CD4-positive, alpha-beta T cell treated with Interferon alpha-2 for 1 hour (primary cell): ENCODE measurements at places on chromosomes 5 and 9.

- no peak for DNase-seq
Measured at GRCh38 chr9:121499177-121499426, 542 bp downstream of the GGTA1 start.

DNA sequence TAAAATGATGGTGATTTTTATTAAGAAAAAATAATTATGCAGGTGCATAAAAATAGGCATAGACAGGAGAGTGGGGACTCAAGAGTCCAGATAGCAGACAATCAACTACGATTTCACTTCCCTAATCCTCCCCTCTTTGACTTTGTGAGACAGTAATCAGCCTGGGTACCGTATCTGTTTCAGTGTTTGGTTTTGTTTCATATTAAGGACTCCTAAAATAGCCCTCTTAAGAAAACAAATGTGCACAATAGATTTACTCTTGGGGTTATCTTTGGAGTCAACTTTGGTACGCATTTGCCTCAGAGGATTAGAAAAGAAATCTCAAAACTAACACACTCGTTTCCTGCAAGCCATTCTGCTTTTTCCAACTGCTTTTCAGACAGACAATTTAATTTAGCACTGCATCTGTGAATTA lies 96.3 kb downstream of the ZNF608 start:
- DNase-seq, result no peak

- DNase-seq, result no peak
Measured at GRCh38 chr5:100757618-100758017, 145.5 kb downstream of the ST8SIA4 start.

DNA sequence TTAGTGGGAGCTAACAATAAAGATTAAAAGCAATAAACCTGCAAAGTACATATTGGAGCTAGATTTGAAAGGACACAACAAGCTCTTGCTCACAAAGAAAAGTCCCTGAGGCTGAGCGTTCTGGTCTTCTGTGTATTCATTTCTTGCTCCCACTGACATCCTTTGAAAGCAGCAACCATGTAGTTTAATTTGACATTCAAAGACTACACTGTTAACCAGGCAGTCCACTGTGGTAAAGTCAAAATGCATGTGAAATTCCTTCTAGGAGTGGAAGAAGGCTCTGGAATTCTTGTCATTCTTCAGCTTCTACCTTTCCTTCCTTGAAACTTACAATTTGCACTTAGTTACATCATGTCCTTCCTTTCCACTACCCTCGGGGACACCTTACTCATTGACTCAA lies 480.7 kb downstream of the CSNK1G3 start:
- no peak for DNase-seq

- no peak for DNase-seq
Measured at GRCh38 chr9:93436655-93437407, 14.7 kb upstream of the FAM120A start.

DNA sequence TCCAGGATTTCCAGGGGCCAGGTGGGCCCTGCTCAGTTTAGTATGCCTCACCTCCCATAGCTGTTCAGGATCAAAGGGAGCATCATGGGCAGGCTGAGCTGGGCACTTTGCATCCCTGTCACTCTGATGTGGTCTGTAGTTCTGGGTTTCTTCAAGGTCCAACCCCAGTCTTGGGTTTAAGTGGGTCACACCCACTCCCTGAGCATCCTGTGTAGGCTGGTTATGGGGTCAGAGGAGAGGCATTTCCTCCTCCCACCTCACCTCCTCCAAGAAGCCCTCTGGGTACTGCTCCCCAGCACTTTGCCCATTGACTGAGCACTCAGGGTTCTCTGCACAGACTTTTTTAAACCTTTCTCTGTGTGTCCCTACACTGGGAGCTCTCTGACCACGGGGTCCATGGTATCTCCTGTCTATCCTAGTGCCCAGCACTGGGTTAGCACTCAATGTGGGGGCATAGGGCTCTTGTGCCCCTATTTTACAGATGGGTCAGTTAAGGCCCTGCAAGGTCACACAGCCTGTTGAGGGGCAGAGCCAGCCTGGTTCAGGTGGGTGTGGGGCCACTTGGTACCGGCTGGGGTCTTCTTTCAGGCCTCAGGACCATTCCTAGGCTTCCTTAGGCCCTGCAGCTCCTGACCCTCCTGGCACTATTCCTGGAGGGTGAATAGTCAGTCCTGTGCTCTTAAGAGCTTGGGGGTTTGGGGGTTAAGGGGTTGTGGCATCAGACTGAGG lies 19.0 kb downstream of the CXXC5 start:
- DNase-seq, result peak; percentile 37

GRCh38 chr9:37986771-37987258 lies 82.2 kb downstream of the SHB start:
- DNase-seq, result no peak

- no peak for DNase-seq
Measured at GRCh38 chr9:36937951-36938350, 96.1 kb downstream of the PAX5 start.

DNA sequence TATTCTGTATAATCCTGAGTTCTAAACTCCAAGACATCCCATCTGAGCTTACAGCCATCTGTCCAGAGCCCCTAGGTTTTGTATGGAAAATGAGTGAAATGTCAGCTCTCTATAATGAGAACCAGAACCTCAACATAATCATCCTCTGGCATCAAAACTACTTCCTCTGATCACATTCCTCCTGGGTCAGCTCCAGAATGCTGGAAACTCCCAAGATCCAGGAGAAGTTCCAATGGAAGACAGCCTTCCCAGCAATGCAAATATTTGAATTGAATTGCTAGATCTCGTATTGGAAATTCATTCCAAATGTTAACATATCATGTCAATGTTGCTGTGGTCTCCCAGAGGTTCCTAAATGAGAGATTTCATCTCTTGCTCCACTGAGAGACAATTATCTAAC lies 23.8 kb downstream of the C9 start:
- no peak for DNase-seq

DNA sequence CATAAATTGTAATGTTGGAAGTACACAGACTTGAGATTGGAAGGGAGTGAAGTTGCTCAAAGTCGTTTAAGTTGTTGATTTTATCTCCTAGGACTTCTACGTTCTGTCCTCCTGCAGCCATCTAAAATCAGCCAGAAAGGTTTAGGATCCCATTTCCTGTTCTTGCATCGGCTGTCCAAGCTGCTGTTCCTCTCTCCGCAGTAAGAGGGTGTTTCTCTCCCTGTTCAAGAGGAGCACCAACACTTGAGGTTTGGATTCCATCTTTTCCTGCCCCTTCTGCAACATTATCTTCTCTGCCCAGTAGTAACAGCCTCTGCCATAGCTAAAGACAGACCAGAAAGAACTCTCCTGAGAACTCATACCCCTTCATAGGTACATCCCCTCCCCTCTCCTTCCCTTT lies 373.4 kb downstream of the GADD45G start:
- no peak for DNase-seq

DNA sequence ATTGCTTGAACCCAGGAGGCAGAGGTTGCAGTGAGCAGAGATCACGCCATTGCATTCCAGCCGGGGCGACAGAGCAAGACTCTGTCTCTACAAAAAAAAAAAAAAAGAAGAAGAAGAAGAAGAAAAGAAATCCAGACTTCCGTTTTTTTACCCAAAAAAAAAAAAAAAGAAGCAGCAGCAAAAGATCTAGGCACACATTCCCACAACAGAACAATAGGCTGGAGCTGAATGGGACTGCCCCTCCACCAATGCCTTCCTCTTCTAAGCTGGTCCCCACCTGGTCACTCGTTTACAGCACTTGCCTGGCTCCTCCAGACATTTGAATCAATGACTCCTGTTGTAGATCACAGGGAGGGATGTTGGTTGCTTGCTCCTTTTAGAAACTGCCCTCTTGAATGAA lies 1.6 kb upstream of the LMAN2 start:
- no peak for DNase-seq

DNA sequence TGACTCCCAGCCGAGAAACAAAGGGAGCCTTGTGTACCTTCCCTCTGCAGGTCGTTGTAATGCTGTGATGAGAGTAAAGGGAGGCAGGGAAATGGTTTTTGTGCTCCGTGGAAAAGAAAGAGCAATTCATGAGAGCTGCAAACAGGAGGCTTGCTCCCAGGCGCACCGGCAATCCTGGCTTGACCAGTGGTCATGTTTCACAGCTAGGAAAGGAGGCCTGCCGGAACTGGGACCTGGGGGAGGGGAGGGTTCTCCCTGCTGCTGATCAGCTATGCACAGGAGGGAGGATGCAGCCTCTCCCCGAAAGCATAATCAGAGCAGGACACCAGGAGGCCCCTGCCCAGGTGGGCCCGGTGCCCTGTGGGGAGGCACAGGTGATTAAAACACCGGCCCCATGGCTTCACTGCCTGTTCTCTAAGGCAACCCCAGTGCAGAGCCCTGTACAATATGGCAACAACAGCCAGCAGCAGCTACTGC lies 131.3 kb downstream of the ZDHHC21 start:
- no peak for DNase-seq

DNA sequence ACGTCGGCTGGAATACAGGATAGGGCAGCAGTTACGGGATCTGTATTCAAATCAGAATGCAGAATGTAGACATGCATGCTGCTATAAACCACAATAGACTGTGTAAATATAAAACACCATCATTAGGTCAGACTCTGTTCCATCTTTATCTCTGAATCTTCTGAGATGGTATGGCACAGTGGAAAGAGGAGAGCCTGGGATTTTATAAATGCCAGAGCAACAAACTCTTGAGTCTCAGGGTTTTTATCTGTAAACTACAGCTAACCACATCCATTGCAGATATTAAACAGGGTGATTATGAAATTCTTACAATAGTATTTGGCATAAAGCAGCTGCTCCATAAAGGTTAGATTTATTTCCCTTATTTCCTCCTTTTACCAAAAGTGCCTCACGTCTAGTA lies 108.7 kb downstream of the ZDHHC21 start:
- DNase-seq, result no peak

- DNase-seq, result no peak
Measured at GRCh38 chr9:131982671-131983239, 96.9 kb downstream of the MED27 start.

DNA sequence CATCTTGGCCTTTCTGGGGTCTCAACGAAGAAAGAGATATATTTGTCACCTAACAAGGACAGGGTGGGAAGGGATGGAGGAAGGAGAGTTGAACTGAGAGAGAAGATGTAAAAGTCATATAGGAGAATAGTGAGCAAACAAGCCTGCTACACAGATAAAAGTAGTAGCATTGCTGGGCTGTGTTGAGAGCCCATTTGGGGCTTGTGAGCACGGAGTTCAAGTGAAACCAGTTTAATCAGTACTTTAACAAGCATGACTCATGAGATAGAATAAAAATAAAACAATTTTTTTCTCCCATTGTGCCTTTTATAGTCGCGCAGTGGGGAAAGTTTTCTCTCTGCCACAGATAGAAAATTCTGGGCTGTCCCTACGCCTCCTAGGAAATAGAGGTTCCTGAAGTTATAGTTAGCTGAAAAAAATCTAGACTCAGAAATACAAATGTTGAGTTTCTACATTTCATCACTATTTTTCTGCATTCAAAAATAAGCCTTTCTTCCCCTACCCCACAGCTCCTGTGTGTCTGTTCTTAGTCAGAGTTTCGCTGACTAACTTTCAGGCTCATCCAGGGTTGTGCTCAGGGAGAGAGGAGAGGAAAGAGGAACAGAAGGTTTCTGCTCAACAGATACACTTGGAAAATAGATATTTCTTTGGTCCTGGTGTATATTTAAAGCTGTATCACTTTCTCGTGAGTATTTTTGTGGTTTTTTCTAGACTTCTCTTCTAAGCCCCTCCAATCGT lies 395.8 kb upstream of the ADAMTSL1 start:
- no peak for DNase-seq

DNA sequence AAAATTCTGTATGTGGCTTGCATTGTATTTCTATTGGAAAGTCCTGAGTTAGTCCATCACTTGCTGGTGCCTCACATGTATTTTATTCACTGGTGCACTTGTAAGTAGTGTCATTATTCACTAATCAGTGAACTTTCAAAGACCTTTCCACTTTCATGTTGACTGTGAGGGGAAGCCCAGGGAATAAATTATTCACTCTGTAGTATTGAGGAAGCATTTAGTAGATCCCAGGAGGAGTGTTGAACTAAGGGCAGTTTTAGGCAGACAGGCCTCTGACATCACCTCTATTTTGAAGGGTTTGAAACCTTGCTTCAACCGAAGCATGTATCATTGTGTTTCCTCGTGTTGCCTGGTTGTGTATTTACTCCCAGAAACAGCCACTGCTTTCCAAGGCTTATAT lies 705.4 kb upstream of the RIOK2 start:
- no peak for DNase-seq

DNA sequence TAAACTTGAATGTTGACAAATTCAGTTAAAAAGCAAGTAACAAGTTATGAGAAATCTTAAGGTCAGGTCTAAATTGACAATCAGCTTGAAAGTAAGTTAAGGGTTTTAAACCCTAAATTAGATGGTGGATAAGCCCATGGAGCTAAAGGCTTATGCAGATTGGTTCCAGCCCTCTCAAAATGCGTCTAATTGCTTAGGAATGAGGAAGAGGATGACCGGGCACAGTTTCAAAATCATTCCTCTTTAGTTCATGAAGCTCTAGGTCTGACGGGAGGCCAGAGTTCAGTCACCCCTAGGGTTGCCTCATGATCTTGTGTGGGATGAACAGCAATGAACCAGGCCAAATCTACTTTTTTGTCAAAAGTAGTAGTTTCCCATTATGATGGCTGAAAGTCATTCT lies 75.4 kb downstream of the SLC38A9 start:
- DNase-seq, result no peak

GRCh38 chr5:173963182-173963838 lies 25.7 kb upstream of the C5orf47 start:
- no peak for DNase-seq

GRCh38 chr5:150009671-150010387 lies 9.3 kb downstream of the HMGXB3 start:
- DNase-seq, result no peak

GRCh38 chr9:87910821-87911220 lies 6.9 kb upstream of the SPATA31C1 start:
- DNase-seq, result no peak

GRCh38 chr9:112283582-112284253 lies 49.7 kb downstream of the PTBP3 start:
- DNase-seq, result no peak

- DNase-seq, result no peak
Measured at GRCh38 chr5:137245438-137245837, 253.7 kb downstream of the SPOCK1 start.

GRCh38 chr5:17132444-17133083 lies 84.9 kb upstream of the BASP1 start:
- DNase-seq, result no peak
